ENCODE measurements at places on chromosomes 5 and 9. TPM values are rescaled to one million over a fixed set of nuclear protein-coding genes. Genes with fewer than 3 reads are reported as not detected.

Gene LMAN2
- total RNA-seq = 337 TPM

GRCh38 chr5:129820-130219, 37.9 kb downstream of the PLEKHG4B start:
- DNase-seq = peak; percentile 34

Gene SPINK7
- not detected for total RNA-seq

Gene IFNA17
- total RNA-seq = not detected

Gene HDAC3
- total RNA-seq = 62.0 TPM

- no peak for DNase-seq
Observed at GRCh38 chr5:54421976-54422375, 33.5 kb upstream of the HSPB3 start.

GRCh38 chr5:126189862-126190261, 233.3 kb upstream of the GRAMD2B start:
- no peak for DNase-seq

GRCh38 chr5:171714261-171714660, 71.4 kb upstream of the SMIM23 start:
- no peak for DNase-seq

- no peak for DNase-seq
Observed at GRCh38 chr9:131478421-131478868, 24.3 kb upstream of the POMT1 start.

Gene SH2D3C
- total RNA-seq = 0.05 TPM

- DNase-seq = no peak
Observed at GRCh38 chr5:103409013-103409670, 150.6 kb downstream of the MACIR start.

- DNase-seq = peak; percentile 91
Observed at GRCh38 chr9:75914883-75915452, 24.5 kb downstream of the PCSK5 start.

Gene CDC37L1
- 26.7 TPM for total RNA-seq

- no peak for DNase-seq
Observed at GRCh38 chr9:6051511-6051950, 36.1 kb upstream of the RANBP6 start.

DNA sequence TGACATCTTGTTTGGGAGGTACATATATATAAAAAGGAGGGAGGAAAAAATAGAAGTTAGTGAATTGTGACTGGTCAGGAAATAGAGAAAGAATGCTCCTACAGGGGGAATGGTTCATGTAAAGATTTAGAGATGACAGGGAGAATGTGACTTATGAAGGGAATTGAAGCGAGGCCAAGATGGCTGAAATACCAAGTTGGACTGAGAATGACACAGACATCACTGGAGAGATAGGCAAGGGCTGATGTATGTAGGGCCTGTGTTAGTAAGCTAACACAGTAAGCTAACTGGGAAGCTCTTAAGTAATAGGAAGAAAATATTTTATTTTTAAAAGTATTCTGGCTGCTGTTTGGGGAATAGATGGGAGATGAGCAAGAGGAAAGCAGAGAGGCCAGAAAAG, 286.3 kb downstream of the NNT start:
- DNase-seq = no peak

DNA sequence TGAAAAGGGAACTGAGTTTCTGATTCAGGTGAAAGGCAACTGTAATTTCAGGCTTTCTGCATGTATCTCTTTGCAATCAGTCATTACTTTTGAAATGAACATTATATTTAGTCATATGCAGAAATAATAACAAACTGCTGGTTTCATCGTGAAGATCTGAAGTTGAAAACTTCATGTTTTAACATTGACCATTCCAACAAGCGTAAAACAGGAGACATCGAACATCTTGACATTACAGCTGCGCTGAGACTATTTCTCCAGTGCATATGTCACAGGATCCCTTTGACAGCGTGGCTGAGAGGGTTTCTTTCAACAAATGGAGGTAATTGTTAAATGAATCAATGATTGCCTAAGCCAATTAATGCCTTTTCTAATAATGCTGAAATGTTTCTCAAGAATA, 38.2 kb upstream of the ZSWIM6 start:
- DNase-seq = no peak

- DNase-seq = no peak
Observed at GRCh38 chr5:163914910-163915309, 409.5 kb downstream of the MAT2B start.
